ENCODE measurements at places on chromosomes 11 and 22.

GRCh38 chr11:74288911-74289310, 22.5 kb downstream of the P4HA3 start:
- DNase-seq: no peak

DNA sequence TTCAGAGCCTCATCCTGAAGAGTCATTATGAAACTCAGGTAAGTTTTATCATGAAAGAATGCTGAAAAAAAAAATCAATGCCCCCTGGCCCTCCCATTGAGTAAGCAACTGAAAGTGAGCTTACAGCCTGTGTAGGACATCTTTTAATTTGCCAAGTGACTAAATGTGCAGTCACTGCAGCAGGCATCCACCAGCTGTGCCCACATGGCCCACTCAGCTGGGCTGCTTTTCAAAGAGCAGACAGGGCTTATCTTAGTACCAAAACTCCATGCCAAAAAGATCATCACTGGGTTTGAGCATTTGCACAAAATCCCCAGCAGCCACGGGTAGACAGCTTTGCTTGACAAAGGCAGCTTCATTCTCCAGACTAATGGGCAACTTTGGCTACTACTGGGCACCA, 709.7 kb downstream of the NTM start:
- DNase-seq: no peak

DNA sequence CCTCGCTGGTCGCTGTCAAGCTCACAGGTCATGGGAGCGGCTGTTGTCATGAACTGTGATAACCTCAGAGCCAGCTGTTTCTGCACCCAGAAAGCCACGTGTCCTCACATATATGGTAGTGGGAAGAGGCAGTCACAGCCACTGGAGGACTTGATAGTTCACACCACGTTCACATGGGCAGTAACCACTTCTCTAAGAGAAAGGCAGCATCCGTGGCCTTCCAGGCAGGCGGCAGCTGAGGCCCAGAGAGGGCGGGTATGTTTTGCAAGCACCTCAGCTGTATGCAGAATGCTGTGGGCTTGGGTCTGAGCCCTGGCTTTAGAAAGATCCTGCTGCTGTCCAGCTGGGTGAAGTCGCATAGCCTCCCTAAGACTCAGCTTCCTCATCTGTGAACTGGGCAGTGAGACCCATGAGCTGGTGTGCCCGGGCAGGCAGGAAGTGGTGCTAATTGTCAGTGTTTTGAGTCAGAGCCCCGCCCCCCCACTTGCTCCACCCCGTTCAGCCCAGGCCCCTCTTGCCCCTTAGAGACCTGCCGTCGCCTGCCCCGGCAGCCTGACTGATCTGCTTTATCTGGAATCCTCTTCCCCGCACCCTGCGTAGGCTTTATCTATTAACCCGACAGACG, 13.3 kb downstream of the TTC38 start:
- no peak for DNase-seq

DNA sequence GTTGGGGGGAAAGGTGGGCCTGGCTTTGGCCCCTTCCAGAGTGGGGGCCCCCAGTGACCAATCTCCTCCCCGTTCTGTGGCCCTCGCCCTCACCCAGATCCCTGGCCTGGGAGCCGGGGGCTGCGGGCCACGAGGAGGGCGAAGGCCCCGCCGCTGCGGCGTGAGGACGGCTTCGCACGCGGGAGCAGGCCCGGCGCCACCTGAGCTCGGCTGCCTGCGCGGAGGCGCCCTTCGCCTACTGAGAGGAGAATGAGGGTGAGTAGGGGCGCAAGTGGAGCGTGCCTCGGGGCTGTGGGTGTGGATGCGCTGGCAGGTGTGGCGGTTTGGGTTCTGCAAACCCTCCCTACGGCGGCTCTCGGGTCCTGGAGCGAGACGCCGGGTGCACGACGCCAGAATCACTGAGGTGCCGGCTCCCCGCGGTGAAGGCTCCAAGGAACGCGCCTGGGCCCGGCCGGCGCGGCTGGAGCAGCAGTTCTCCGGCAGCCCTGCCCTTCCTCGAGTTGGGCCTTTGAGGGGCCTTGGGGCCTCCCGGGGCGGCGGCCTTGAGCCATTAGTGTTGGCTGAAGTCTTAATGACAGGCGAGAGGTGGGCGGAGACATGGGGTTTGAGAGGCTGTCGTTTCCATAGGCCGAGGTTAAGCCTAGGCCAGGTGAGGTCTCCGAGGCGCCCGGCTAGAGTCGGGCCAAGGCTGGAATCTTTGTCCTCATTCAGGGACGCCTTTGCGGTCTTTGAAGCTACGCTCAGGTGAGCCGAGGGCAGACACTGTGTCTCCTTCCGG, 65.3 kb downstream of the CTTN start:
- no peak for DNase-seq

DNA sequence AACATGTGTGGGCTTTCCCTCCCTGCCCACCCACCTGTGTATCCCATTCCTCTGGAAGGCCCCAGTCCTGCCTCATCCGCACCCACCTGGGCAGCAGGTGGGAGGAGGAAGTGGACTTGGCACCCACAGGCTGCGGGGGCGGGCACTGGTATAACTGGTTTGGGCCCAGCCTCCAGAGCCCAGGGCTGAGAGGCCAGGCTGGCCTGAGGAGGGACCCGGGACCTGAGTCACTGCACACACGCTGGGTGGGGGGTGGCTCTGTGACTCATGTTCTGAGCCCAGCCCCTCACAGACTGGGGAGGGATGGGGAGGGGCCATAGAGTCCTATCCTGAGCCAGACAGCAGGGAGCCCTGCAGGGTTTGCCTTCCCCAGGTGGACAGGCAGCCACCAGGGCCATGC, 16.7 kb downstream of the PHLDA2 start:
- DNase-seq: no peak

DNA sequence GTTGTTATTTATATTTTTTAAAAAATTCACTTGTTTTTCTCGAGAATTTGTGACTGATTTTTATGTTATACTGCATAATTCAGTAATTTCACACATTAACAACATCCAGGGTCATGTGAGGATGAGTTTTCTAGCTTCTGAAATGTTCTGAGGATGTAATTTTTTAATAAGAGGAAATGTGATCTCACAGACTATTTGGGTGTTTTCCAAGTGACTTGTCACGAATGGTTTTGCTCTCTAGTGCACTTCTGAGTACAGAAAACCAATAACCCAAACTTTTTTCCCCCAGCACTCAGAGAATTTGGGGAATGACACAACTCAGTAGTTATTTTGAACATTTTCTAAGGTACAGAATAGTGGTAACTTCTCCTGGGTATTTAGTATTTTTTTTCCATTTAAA, 821.1 kb upstream of the ARHGAP42 start:
- no peak for DNase-seq

DNA sequence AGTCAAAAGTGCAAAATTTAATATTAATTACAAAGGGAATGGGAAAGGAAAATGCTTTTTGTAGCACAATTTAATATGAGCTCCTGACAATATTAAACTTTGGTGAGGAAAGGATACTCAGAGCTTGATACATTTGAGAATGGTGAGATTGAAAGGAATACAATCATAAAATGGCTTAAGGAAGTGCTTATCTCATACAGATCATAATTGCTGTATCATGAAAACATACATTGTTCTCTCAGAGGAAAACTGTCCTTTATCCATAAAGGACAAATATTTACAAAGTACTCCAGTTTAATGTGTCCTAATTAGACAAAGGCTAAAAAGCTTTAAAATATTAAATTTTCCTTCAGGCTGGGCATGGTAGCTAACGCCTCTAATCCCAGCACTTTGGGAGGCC, 260.4 kb downstream of the TMEM135 start:
- DNase-seq: no peak

DNA sequence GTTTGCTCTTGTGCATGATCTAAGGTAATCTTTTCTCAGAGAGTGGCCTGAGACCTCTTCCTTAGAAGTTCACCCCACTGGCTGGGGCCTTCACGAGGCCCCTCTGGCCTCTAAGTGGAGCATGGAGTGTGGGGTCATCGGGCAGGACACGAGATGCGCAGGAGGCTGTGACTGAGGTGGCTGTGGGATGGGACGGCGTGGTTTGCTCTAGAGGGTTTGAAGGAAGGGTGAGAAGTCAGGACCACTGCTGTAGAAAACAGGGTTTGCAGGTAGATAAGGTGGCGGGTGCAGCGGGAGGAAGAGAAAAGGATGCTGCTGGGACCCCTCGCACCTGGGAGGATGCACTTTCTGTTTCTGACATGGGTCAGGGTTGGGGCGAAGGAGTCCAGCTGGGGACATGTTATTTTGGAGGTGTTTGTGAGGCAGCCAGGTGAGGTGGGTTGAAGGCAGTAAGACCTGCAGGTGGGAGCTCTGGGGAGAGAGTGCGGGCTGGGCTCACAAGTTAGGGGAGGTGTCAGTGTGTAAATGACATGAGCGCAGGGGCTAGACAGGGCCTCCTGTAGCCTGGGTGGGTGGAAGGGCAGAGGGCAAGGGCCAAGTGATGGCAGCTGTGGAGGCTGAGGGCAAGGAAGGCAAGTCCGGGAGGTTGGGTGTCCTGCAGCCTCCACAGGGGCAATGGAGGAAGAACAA, 62.5 kb downstream of the KCNQ1 start:
- no peak for DNase-seq

- no peak for DNase-seq
These were observed 15.4 kb downstream of the MS4A13 start for GRCh38 chr11:60530454-60531100.
